ENCODE measurements at places on chromosomes 4 and X.

DNA sequence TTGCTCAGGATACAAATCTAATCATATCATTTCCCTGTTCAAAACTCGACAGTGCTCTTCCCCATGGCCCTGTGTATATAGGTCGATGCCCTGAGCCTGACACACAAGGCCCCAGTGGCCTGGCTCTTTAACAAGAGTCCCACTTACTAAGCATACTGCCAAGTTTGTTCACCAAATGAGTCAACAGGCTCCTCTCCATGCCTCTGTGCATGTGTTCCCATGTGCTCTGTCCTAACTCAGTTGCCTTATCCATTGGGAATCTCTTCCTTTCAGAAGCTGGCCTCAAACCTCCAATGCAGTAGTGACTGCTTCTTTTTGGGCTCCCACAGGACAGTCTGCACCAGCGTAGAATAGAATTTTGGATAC lies 18.9 kb upstream of the CXCR3 start:
- DNase-seq = no peak

GRCh38 chr4:129342819-129343408 lies 247.0 kb downstream of the C4orf33 start:
- no peak for DNase-seq

DNA sequence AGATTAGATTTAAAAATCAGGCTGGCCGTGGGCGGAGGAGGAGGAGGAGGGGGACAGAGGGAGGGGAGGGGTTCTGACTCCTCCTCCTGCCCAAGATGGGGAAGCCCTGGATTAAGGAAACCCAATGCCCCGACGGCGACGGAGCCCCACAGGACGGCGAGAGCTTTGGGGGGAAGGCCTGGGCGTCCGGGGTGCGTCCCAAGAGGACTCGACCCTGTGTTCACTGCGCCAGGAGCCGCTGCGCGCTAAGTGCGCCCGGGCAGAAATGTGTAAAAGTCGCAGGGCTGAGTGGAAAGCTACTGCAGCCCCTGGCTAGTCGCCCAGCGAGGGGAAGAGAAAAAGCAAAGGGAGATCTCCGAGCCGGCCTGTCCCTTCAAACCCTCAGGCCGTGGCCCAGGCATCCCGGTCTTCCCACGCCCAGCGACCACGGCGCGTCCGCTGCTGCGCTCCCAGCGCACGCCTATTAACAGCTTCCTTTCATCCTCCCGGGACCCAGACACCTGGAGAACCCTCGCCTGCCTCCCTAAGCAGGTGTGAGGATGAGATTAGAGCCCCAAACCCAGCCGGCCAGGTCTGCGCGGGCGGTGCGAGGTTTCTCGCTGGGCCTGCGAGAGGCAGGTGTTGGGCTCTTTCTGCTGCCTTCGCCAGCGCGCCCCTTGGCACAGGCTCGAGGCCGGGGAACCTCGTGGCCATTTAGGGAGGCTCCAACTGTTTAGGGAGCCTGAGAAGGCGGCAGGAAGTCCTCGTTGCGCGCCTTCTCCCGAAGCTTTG lies 1.4 kb upstream of the RPS6KA3 start:
- DNase-seq = no peak

DNA sequence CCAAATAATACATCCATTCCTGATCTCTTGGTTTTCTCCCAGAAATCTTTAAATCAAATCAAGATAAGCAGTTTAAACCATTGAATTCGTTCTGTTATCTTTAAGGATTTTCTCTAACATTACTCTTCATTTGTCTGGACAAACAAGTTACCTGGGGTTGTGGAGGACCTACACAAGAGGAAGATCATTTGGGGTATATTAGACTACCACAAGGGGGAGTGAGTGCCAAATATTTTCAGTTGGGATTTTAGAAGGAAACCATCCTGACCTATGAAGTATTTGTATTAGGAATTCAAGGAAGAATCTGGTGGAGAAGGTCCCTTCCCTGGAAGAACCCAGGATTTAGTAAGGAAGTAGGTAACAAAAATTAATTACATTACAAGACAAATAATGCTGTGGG lies 12.0 kb upstream of the DCHS2 start:
- peak; percentile 2 for DNase-seq

DNA sequence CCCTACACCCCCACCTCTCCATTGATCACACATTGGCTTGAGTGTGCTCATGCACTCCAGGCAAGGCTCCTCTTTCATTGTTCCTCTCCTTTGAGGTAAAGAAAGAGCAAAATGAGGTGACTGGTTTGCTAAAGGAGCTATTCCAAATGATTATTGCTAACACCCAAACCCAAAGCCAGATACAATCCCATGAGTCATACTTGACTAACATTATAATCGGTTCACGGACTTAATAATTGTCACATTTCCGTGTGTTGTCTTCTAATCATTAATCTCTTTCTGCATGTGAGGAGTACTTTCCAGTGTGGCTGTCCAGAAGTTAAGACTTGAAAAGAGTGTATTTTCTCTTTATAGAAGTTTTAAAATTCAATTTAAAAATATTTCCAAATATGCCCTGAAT lies 174.3 kb upstream of the SFRP2 start:
- DNase-seq = no peak

GRCh38 chrX:258291-259040 lies 22.7 kb upstream of the PLCXD1 start:
- DNase-seq = no peak

- DNase-seq = no peak
Observed at GRCh38 chrX:39766855-39767254, 330.9 kb downstream of the BCOR start.

DNA sequence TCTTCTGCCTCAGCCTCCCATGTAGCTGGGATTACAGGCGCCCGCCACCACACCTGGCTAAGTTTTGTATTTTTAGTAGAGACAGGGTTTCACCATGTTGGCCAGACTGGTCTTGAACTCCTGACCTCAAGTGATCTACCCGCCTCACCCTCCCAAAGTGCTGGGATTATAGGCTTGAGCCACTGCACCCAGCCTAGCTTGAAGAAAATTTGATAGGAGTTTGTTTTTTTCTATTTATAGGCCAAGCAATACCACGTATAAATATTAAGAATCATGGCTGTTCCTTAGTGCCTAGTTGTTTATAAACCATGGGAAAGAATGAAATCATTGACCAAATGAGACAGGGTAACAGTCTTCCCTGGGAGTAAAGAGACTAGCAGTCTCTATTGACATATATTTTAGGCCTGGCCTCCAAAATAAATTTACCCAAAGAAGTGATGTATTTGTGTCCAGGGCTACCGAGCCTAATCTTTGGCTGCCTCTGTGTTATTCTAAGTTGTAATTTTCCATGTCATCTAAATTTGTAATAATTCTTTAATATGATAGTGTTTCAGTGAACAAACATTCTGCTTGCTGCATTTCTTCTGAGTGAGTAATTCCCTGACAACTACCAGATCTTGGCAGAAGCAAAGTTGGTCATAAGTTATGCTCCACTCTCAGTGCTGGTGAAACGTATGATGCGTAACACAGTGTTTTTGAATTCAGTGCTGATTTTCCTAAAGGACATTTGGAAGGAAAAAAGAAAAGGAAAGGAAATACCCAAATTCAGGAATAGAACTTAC lies 10.3 kb downstream of the PKD2 start:
- DNase-seq = no peak

DNA sequence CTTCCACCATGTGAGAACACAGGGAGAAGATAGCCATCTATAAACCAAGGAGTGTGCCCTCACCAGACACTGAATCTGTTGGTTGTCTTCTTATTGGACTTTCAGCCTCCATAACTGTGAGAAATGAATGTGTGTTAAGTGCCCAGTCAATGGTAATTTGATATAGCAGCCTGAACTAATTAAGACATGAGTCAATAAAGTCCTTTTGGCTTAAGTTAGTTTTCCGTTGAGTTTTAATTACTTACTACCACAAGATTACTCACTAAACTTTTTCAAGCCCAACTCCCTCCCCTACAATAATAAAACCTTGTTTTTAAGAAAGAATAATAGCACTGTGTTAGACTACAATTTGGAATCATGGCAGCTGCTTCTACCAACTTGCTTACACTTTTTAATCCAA lies 324.2 kb downstream of the PCDH19 start:
- no peak for DNase-seq

- DNase-seq = no peak
Observed at GRCh38 chr4:141739636-141740035, 103.3 kb downstream of the IL15 start.

DNA sequence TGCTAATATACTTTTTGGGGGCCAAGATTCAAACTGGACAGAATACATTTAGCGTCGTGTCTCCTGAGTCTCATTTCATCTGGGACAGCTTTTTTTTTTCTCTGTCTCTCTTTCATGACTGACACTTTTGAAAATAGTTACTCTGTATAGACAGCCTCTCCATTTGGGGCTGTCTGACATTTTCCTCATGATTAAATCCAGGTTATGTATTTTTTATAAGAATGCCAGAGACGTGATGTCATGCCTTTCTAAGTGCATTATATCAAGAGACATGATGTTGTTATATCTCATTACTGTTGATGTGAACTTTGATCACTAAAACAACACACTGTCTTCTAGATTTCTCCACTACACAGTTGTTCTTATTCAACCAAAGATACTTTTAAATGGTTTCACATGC lies 199.0 kb downstream of the BANK1 start:
- no peak for DNase-seq

- DNase-seq = no peak
Observed at GRCh38 chr4:106353786-106354185, 14.8 kb downstream of the GIMD1 start.

- no peak for DNase-seq
Observed at GRCh38 chr4:140115140-140115539, 38.8 kb downstream of the MAML3 start.

- no peak for DNase-seq
Observed at GRCh38 chr4:169439244-169439643, 168.5 kb upstream of the SH3RF1 start.

- no peak for DNase-seq
Observed at GRCh38 chrX:45889471-45889870, 655.8 kb downstream of the ZNF674 start.

- DNase-seq = no peak
Observed at GRCh38 chr4:100014616-100015015, 64.5 kb upstream of the H2AZ1 start.

- DNase-seq = no peak
Observed at GRCh38 chrX:120464411-120464810, 4.7 kb downstream of the LAMP2 start.

- DNase-seq = no peak
Observed at GRCh38 chrX:9318213-9318612, 146.6 kb upstream of the TBL1X start.

GRCh38 chr4:34733185-34733941 lies 1511.0 kb downstream of the ARAP2 start:
- no peak for DNase-seq

DNA sequence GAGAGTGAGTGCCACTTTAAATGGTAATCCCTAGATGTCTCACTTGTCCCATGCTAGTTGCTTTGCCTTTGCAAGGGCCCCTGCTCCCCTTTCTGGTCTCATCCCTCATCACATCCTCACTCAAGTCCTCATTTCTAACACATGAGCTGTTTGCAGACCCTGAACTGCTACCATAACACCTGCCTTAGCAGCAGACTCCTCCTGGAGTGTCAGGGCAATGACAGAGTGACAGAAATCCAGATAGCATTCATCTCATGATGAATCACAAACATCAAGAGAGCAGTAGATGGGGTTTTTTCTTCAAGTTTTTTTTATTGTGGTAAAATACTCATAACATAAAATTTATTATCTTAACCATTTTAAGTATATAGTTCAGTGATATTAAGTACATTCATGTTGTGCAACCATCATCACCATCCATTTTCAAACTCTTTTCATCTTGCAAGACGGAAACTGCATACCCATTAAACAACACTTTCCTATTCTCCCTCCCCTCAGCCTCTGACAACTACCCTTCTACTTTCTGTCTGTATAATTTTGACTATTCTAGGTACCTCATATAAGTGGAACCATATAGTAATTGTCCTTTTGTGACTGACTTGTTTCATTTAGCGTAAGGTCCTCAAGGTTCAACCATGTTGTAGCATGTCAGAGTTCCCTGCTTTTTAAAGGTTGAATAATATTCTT lies 133.2 kb upstream of the RPS6KA3 start:
- DNase-seq = no peak

- no peak for DNase-seq
Observed at GRCh38 chr4:76597423-76597979, 162.5 kb downstream of the SHROOM3 start.
